ENCODE measurements at places on chromosomes 3 and 15.

- peak; percentile 72 for DNase-seq
Measured at GRCh38 chr3:50370594-50370993, 11.3 kb upstream of the TMEM115 start.

DNA sequence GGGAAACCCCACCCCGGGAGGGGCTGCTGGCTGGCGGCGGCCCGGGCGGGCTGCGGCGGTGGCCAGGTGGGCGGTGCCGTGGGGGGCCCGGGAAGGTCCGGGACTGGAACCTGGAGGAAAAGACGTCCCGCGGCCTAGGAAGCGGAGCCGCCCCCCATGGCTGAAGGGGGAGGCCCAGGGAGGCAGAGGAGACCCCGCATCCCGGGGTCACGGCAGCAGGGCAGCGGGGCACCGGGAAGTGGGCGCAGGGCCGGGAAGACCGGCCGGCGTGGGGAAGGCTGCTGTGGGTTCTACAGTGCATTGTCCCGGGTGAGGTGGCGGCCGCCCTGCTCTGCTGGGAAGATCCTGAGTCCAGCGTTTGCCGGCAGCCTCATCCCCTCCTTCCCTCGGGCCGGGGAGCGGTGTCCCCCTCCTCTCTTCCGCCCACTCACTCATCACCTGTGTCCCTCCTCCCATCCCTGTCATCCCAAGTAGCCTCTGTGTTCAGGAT is 525 bp upstream of the FSTL1 start:
- no peak for DNase-seq

DNA sequence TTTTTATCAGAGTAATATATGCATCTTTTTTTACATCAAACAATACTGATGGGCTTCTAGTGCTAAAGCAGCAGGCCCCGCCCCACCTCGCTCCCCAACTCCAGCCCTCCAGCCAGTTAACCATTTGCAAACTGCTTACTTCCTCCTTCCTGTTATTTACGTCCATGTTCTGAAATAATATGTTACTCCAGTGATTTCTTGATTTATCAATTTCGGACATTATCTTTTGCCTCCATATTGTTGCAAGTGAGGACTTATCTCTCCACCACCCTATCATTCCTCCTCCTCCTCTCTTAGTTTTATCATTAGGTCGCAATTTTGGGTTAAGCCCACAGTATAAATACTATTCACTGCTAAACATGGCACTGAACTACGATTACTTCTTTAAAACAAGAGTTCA is 39.5 kb downstream of the ZNF710 start:
- no peak for DNase-seq

- no peak for DNase-seq
Measured at GRCh38 chr3:66606868-66607267, 106.0 kb upstream of the LRIG1 start.

GRCh38 chr3:178181784-178182183 is 354.5 kb upstream of the KCNMB2 start:
- peak; percentile 57 for DNase-seq

- DNase-seq, result no peak
Measured at GRCh38 chr3:65893631-65894030, 145.1 kb downstream of the MAGI1 start.

GRCh38 chr3:115323380-115323779 is 176.3 kb upstream of the ZBTB20 start:
- DNase-seq, result no peak

GRCh38 chr3:139642996-139643395 is 34.8 kb downstream of the NMNAT3 start:
- no peak for DNase-seq

DNA sequence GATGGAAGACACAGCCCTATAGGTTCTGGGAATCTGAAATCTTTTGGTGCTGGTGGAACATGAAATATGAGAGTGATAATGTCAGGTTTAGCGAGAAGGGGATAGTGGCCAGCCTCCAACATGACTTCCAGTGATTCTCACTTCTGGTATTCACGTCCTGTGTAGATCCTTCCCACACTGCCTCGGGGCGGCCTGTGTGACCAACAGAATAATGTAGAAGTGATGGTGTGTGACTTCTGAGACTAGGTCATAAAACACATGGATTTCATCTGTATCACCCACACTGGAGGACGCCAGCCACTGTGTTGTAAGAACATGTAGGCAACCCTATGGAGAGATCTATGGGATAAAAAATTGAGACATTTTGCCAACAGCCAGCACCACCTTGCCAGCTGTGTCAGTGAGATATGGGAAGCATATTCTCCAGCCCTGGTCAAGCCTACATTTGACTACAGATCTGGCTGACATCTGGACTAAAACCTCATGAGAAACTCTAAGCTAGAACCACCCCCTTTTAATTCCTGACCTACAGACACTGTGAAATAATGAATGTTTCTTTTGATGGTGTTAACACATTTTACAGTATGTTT is 25.5 kb upstream of the NUDT16 start:
- DNase-seq, result no peak

GRCh38 chr3:168956076-168956475 is 707.4 kb downstream of the MECOM start:
- DNase-seq, result no peak

- no peak for DNase-seq
Measured at GRCh38 chr3:190173426-190173825, 52.7 kb upstream of the P3H2 start.

DNA sequence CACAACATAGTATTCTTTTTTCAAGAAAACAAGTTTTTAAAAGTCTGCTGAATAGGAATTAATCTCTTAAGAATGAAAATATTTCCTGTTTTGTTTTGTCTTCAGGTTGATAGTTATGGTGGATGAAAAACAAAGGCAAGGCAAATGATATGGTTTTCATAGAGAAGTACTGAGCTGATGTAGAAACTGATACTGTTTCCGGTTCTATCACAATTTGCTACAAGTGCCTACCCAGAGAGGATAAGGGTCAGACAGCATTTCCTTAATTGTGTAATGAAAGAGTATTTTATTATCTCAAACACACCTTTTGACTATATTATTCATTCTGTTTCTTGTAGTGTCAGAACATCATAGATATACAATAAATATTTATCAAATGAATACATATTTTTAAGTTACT is 836.3 kb downstream of the SQOR start:
- DNase-seq, result no peak

GRCh38 chr3:101325393-101326134 is 5.2 kb upstream of the IMPG2 start:
- peak; percentile 1 for DNase-seq

DNA sequence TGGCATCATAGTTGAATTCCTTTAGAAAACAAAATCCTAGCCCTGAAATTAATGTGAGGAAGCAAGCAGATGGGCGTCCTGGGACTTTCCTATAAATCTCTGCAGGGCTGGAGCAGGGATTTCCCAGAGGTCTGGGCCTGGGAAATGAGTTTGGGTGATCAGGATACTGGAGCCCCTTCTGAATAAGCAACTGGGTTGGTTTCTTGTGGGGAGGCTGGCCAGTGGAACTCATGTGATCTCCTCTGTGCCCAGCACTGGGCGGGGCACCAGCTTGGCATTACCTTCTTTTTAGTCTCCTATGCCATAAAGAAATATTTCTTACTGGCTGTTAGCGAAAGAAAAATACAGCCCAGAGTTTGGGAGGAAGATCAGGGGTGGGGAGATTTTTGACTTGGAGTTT is 1.7 kb downstream of the THSD4 start:
- DNase-seq, result no peak

- no peak for DNase-seq
Measured at GRCh38 chr15:64443747-64444621, 16.4 kb upstream of the ZNF609 start.
